ENCODE measurements at places on chromosomes 2 and 18.

DNA sequence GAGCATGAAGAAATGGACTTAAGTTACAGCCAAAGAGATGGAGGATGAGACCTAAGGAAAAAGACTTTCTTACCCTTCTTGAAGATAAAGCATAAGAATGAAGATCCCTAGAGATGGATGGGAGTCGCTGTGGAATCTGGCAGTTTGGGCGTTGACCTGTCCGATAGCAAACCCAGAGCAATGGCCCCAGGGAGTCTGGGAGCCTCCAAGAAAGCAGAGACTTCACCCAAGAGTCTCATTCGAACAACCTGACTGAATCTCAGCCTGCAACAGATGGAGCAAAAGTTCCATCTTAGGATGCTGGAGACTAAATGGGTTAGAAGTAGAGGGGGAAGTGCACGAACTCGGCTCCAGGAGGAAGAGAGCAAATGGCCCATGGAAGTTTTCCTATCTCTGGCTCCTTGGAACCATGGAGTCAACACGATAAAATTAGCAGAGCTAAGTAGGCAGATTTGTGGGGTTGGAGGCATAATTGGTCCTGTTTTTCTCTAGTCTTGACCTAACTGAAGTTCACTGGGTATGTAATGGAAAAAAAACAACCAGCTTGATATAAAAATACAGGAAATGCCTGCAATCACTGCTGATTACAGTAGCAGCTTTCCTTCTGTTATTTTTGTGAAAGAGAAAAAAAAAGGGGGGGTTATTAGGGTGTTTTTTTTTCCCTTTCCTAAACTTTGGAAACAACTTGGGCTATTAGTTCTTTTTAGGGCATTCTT lies 178.4 kb upstream of the EPAS1 start:
- peak; percentile 19 for DNase-seq

- DNase-seq: no peak
These were observed 11.4 kb upstream of the NMUR1 start for GRCh38 chr2:231541645-231542044.

- peak; percentile 36 for DNase-seq
These were observed 83.8 kb upstream of the SERTAD2 start for GRCh38 chr2:64737547-64737946.

GRCh38 chr18:44946529-44947113 lies 265.9 kb downstream of the SETBP1 start:
- DNase-seq: no peak

DNA sequence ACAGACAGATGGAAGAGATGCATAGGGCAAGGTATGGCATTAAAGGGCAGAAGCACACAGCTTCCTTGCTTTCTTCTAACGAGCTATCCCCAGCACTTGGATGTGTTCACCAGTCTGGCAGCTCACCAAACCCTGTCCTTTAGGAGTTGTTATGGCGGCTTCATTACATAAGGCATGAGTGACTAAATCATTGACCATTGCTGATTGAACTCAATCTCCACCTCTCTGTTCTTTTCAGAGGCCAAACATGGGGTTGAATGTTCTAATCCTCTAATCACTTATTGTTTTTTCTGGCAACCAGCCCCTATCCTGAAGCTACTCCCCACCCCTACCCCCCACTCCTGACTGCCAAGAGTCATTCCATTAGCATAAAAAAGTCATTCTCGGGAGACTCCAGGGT lies 301.8 kb downstream of the XIRP2 start:
- DNase-seq: peak; percentile 75

- peak; percentile 57 for DNase-seq
These were observed 48.6 kb downstream of the EML6 start for GRCh38 chr2:54772110-54772509.

DNA sequence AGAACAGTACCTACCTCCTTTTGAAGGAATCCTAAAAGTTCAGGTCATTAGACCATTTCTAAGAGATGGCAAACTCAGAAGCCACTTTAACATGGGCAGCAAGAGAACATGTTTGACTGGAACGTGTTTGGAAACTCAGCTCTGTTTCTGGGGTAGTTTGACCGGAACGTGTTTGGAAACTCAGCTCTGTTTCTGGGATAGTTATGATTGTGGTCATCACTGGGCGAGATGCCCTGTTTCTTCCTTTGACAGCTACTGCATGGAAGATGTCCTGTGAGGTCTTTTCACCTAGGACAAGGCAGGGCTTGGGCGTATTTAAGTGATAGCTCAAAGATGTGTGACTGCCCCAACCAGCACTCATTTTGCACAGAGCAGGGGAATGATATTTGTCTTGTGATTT lies 19.9 kb upstream of the SERPINB13 start:
- no peak for DNase-seq

DNA sequence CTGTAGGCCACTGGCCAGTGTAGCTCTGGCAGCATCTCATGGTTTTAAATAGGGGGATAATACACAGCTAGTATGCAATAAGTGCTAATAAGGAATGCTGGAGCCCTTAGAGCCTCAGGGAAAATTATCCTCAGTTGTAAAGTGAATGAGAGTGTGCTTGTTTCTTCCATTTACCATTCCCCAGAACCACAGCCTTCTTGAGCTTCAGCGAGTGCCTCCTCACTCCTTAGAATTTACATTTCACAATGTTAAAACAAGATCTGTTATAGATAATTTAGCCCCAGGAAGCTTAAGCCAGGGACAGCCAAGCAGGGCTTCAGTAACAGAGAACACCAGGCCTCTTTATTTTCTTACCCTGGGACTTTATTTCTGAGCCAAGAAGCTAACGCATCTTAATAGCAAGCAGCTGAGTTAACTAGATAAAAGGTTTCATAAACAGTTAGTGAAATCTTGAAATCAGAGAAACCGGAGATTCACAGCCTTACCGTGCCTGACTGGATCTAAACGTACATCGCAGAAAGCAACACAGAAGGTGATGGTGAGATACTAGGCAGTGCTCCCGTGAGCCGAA lies 535.2 kb downstream of the TDRD15 start:
- DNase-seq: no peak

GRCh38 chr2:41647468-41648050 lies 400.3 kb upstream of the PKDCC start:
- DNase-seq: peak; percentile 6

GRCh38 chr2:6073191-6074088 lies 381.3 kb downstream of the SOX11 start:
- peak; percentile 72 for DNase-seq

DNA sequence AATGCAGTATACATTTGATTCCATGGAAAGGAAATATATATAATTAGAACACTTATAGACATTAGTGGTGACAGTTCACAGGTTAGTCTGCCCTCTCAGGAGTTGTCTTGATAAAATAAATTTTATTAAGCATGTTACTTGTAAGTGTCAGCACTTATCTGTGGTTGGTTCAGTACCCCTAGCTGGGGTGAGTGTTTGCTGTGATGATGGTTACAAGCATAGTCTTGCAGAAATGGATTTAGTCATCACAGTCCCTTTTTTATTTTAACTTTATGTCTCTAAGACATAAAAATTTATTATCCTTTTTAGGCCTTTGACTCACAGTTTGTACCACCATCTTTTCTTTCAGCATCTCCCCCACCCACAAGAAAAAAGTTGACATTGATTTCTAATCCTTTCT lies 52.1 kb downstream of the NCK2 start:
- no peak for DNase-seq

DNA sequence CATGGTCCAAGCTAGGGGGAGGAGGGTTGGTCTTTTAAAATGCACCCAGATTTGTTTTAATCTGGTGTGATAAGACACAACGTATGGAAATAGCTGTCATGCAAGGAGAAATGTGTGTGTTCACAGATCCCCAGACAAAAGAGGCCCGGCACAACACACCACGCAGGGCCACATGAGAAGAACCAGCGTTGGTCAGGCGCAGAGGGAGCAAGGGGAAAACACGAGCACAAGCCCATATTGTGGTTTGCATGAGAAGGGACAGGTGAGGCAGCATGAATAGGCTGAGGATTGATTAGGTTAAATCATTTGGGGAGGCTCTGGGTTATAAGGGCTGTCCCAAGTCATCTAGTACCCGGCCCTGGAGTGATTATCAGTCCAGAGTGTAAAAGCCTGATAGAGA lies 272.5 kb upstream of the NCKAP5 start:
- DNase-seq: no peak

DNA sequence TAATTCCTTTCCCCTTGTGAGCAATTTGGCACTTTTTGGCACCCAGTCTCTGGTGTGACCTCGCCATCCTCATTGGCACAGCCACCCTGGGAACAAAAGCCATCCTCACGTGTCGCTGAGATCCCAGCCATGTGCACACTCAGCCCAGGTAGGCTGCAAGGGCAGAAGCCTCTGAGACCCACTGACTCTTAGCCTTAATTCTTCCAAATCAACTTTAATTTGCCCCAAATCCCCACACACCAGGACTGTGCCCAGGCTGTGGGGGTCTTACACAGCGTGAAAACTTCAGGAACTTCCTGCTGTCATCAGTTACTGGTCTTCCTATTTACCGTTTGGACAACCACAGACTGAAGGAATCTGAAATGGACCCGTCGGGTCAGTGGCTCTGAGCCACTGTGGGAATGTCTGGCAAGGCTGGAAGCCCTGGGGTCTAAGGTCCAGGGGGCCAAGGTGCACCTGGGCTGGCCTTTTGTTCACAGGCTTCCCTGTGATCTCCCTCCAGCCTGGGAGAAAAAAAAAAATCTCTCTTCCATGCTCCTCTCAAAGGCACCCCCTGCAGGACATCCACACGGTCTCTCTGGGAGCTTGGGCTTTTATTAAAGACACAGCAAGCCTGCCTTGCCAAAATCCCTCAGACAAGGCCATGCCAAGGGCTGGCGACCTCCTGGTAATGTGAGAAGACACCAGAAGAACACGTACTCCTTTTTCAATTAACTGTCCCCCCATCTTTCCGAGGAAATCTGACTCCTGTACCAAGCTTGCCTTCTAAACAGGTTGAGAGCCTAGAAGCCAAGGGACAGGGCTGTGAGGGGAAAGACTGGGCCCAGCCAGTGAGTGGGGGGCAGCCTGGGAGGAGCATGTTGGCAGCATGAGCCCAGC lies 42.1 kb upstream of the LAPTM4A start:
- DNase-seq: peak; percentile 84

DNA sequence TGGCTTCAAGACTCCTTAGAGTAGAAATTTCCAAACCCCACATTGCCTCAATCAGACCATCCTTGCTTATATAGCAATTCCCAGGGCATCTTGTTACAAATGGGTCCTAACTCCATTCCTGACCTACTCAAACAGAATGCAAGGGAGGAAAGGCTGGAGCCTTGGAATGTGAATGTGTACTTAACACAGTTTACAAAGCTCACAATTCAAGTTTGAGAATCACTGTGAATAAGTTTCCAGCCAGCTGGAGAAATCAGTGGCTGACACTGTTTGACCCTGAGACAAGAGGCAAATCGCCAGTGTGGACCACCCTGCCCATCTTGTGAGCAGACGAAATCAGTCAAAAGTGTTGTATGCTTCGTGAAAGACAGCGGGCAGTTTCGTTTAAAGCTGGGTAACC lies 65.5 kb downstream of the SOWAHC start:
- DNase-seq: no peak

DNA sequence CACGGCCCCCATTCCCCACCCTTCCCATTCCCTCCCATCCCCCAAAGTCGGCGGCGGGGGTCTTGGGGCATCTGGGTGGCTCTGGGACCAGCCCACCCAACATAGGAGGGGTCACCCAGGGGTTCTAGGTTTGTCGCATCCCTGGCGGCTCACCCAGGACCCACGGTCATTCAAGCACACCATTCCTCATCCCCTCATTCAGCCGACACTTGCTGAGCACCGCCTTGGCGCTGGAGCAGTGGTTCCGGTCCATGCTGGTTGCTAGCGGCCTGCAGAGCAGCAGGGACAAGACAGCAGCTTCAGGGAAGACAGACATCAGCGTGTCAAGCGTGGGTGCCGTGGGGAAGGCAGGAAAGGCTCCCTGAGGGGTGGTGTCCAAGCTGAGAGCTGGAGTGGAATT lies 50.5 kb upstream of the OTOS start:
- no peak for DNase-seq

- DNase-seq: no peak
These were observed 399.6 kb upstream of the DSEL start for GRCh38 chr18:67916097-67916496.

Data from fibroblast of upper back skin (primary cell).